ENCODE measurements at places on chromosomes 12 and 14. TPM values are rescaled to one million over a fixed set of nuclear protein-coding genes. Genes with fewer than 3 reads are reported as not detected.

The PPFIA2 gene
- total RNA-seq: 1.4 TPM

The CLEC4D gene
- total RNA-seq: 1.1 TPM

The INHBE gene
- total RNA-seq: not detected

The SLC17A8 gene
- 0.14 TPM for total RNA-seq

The KRT8 gene
- total RNA-seq: 223 TPM

The RERG gene
- total RNA-seq: 19.6 TPM

The RNASE8 gene
- not detected for total RNA-seq

The FOXN4 gene
- total RNA-seq: not detected

The ASCL1 gene
- not detected for total RNA-seq

The ADAM20 gene
- total RNA-seq: 1.2 TPM

The ARHGDIB gene
- total RNA-seq: 228 TPM

The KCNC2 gene
- not detected for total RNA-seq

The CLEC1B gene
- not detected for total RNA-seq

The DCTN2 gene
- total RNA-seq: 90.7 TPM

The FBRSL1 gene
- 49.5 TPM for total RNA-seq

The CNIH1 gene
- total RNA-seq: 94.0 TPM

The OR6C2 gene
- total RNA-seq: not detected

The CAPZA3 gene
- not detected for total RNA-seq

The KIF26A gene
- total RNA-seq: 5.9 TPM

The KRT6C gene
- total RNA-seq: not detected

The LMNTD1 gene
- total RNA-seq: not detected

The WSB2 gene
- total RNA-seq: 89.1 TPM

The TPPP2 gene
- not detected for total RNA-seq

The FOXG1 gene
- total RNA-seq: not detected

The TAS2R7 gene
- not detected for total RNA-seq

The POTEG gene
- total RNA-seq: not detected

The RBM23 gene
- 83.5 TPM for total RNA-seq

The LRRC43 gene
- total RNA-seq: not detected

The PRH2 gene
- not detected for total RNA-seq

The RAD51AP1 gene
- 0.84 TPM for total RNA-seq

The SYCP3 gene
- 0.64 TPM for total RNA-seq

The ZNF891 gene
- 2.4 TPM for total RNA-seq

The TAS2R8 gene
- total RNA-seq: not detected

The TSHR gene
- not detected for total RNA-seq

The RNF41 gene
- total RNA-seq: 51.6 TPM

The ALKBH2 gene
- total RNA-seq: 10.1 TPM

The EIF2S3B gene
- total RNA-seq: 0.52 TPM

The HSPA2 gene
- total RNA-seq: 13.5 TPM

The CCDC38 gene
- total RNA-seq: not detected

The SMCO2 gene
- 0.38 TPM for total RNA-seq

The NAV3 gene
- 17.8 TPM for total RNA-seq

The B3GNT4 gene
- 0.46 TPM for total RNA-seq

The NPFF gene
- total RNA-seq: not detected

Measured in upper lobe of right lung (tissue), 1 donor.